Liver (tissue), 10 donors: ENCODE measurements at places on chromosomes 1 and 21. TPM values are rescaled to one million over a fixed set of nuclear protein-coding genes. Genes with fewer than 3 reads are reported as not detected.

The MAN1C1 gene
- total RNA-seq, result 6.3 TPM

The SPRR2F gene
- total RNA-seq, result not detected

The HSD3B1 gene
- total RNA-seq, result not detected

The TAF1A gene
- 4.2 TPM for total RNA-seq

The LCE2B gene
- not detected for total RNA-seq

The DCST1 gene
- total RNA-seq, result not detected

The SNRPE gene
- 12.9 TPM for total RNA-seq

The RHD gene
- 85.4 TPM for total RNA-seq

The NBPF10 gene
- 0.89 TPM for total RNA-seq

The KCNE2 gene
- total RNA-seq, result not detected

The PRELP gene
- total RNA-seq, result 0.09 TPM

The KCNJ6 gene
- total RNA-seq, result not detected

The LAD1 gene
- 3.4 TPM for total RNA-seq

The GJA4 gene
- total RNA-seq, result 10.6 TPM
